CD4-positive, alpha-beta T cell treated with Interleukin-6 at 100 ng/mL for 8 hours (primary cell): ENCODE measurements at places on chromosomes 5 and 9.

GRCh38 chr5:33460210-33460609 lies 19.4 kb downstream of the TARS1 start:
- DNase-seq: no peak

GRCh38 chr5:59845730-59846129 lies 47.8 kb downstream of the PDE4D start:
- no peak for DNase-seq

DNA sequence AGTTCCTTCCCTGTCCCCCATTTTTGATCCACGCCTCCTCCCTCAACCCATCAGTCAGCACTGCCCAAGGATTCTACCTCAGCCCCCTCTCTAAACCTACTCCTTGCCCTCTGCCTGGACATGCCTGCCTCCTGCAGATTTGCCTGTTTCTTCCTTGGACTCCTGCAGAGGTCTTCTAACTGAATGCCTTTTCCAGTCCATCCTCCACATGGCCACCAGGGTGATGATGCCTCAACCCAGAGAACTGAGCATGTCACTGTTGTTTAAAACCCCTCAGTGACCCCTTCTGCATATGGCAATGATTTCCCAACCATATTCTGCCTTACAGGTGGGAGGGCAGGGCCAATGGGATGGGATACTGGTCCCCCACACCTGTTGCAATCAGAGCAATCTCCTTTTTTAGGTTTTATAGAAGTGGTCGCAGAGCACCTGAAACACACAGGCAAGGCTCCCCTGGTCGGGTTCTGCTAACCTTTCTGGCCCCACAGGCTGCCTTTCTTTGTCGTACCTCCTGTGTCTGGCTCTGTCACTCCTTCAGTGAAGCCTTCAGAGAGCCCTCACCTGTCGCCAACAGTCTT lies 9.3 kb downstream of the PHYKPL start:
- no peak for DNase-seq

- DNase-seq: no peak
Observed at GRCh38 chr9:69585571-69585970, 86.6 kb downstream of the APBA1 start.

DNA sequence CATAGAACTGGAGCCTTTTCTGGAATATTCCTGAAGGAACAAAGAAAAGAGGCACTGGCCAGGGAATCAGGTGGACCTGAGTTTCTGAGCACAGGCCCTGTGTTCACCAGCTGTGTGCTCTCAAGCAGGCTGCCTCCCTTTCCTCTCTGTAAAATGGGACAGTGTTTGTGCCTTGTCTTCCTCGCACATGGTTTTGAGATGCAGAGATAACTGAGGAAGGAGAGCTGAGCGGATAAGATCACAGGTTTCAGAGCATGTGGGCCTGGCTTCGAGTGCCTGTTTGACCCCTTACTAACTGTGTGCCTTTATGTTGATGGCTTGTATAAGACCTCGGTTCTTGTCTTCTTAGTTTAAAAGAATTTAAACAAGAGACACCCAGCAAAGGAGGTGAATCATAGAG lies 46.2 kb upstream of the HAND1 start:
- no peak for DNase-seq

DNA sequence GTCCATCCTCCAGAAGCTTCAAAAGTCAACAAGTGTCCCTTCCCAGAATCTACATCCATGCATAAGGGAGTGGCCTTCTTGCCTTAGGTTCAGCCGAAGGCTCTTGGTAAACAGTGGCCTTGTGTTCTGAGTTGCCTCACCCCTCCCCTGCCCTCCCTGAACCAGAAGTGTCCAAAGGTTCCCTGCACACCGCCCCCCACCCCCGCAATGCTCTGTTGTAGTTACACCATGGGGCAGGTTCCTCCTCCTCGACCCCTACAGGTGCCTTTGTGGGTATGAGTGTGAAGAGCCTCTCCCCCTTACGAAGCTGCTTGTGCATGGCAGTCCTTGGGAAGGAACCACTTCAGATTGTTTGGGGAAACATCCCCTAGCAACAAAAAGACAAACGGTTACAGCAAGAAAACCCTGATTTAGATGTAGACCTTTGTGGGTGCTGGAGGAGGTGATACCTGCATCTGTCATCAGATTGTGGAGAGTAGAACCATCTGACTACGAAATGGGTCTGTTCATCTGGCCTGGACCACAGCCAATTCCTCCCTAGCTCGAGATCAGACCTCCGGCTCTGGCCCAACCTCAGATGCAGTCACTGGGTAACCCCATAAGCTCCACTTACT lies 7.1 kb downstream of the SPACA9 start:
- DNase-seq: no peak

- DNase-seq: no peak
Observed at GRCh38 chr5:169917500-169917899, 62.8 kb downstream of the INSYN2B start.

- DNase-seq: no peak
Observed at GRCh38 chr9:68750255-68750654, 45.2 kb downstream of the PIP5K1B start.

DNA sequence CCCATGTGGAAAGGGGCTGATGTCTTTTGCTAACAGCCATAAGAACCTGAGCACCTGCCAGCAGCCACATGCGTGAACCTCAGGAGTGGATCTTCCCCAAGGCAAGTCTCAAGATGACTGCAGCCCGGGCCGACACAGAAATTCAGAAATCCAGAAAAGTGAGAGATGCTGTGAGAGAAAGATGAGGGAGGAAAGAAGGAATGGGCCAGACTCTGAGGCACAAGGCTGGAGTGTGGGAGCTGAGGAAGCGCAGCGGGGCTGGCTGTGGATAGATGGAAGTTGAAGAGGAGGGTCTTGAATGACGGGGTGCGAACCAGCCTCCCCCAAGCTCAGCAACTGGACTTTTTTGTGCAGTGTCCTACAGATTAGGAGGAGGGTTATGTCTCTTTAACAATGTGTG lies 337.8 kb downstream of the GADD45G start:
- DNase-seq: no peak

DNA sequence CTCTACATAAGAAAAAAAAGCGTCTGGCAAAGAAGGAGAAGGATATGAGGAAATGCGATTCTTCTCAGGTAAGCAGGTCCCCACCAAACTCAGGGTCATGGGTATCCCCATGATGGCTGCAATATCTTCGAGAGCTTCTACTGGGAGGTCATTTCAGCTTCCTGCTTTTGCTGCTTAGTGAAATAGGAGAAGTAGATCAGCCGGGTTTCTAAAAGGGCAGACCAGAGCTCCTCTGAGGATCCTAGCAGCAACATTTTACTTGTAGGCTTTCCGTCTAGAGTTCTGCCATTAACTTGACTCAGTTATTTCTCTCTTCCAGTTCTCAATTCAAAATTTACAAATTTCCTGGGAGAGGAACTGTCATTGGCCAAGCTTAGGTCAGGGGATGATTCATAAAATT lies 134.7 kb downstream of the DPYSL3 start:
- no peak for DNase-seq

DNA sequence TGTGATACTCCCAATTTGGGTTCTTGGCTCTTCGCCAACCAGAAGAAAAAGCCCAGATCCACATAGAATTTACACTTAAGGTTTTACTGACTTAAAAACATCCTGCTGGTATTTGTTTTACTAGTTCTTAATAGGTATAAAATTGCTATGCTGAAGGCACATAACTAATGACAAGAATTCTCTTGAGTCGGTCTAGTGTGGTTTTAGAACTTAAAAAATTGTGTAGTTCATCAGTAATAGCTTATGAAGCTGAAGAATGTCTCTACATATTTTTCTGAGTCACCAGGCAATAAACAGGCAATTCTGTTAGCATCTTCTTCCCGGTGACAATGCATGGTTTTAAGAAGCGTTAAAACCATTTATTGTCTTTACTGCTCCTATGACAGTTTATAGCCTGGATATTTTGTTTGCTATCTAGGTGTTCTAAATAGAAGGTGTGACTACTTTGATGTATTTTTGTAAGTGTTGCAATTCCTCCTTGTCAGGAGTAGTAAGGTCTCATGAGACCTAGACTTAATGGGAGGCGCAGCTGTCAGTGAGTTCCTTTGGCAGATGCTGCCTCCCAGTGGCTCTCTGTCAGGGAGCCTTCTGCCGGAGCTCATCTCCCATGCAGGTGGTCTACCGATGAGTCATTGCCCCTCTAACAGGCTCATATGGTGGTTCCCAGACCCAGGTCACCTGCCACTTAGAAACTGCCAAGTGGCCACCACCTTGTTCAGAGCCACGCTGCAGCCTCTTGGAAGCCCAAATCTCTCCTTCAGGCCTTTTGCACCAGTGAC lies 173.8 kb downstream of the MAST4 start:
- no peak for DNase-seq

DNA sequence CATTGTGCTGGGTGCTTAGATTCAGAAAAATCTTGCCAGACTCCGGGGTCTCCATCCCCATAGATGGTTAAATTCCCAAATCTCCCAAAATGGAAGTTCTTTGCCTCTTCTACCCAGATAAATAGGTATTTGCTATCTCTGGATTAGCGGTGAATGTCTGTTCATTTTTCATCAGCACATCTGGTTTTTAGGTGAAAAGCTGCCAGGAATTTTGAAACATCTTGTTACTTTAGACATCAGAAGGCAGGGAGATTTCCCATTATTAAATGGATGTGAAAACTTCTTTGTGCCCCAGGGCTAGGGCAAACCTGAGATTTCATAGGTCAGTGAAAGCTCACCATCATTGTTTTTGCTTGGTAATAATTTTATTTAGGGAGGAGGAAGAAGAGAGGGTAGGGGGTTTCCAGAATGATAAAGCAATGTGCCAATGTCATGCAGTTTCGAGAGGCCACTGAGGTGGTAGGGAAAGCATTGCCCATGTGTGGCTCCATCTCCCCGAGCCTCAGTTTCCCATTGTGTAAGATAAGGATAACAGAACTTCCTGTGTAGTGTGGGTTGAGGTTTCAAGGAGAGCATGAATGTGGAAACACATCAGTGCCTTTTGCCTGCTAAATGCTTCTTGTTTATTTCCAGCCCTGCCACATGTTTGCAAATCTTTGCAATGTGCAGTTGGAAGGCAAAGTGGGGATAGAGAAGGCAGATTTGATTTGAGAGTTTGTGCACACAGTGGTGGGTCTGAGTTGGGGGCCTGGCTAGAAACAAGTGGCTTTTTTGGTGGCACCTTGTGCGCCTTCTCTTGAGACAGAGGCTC lies 147.2 kb upstream of the KLF4 start:
- no peak for DNase-seq

- DNase-seq: no peak
Observed at GRCh38 chr5:61142811-61143210, 19.5 kb downstream of the SMIM15 start.

DNA sequence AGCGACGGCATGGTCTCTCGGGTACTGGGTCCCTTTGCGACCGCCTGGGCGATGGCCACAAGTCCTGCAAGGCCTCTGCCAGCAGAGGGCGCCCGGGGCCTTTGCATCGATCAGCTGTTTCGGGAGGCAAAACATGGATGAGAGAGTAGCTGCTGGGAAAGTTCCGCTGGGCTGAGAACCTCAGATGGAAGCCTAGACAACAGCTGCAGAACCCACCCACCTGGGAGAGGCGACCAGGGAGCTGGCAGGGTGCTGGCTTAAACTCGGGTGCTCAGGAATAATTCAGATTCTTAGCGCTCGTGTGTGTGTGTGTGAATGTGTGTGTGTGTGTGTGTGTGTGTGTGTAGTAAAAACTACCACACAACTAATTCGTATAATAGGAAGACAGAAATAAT lies 50.0 kb downstream of the TRIM32 start:
- peak; percentile 12 for DNase-seq

DNA sequence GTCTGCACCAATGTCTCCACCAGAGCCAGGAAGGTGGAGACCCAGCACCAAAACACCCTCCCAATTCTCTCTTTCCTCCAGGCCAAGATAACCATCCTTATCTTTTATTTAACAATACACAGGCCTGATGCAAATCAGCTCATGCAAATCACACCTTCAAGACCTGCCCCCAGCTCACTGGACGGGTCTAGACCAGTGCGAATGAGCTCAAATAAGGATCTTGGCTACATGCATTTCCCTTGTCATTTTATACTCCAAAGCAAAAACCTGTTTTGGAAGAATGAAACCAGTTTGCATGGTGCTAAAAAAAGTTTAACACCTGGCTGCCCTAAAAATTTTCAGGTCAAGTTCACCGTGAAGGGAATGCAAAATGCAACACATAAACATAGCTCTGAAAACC lies 31.9 kb upstream of the DAPK1 start:
- DNase-seq: no peak

- DNase-seq: no peak
Observed at GRCh38 chr9:89888233-89888632, 283.4 kb downstream of the GADD45G start.

- no peak for DNase-seq
Observed at GRCh38 chr5:74021126-74021525, 395.1 kb downstream of the ARHGEF28 start.

DNA sequence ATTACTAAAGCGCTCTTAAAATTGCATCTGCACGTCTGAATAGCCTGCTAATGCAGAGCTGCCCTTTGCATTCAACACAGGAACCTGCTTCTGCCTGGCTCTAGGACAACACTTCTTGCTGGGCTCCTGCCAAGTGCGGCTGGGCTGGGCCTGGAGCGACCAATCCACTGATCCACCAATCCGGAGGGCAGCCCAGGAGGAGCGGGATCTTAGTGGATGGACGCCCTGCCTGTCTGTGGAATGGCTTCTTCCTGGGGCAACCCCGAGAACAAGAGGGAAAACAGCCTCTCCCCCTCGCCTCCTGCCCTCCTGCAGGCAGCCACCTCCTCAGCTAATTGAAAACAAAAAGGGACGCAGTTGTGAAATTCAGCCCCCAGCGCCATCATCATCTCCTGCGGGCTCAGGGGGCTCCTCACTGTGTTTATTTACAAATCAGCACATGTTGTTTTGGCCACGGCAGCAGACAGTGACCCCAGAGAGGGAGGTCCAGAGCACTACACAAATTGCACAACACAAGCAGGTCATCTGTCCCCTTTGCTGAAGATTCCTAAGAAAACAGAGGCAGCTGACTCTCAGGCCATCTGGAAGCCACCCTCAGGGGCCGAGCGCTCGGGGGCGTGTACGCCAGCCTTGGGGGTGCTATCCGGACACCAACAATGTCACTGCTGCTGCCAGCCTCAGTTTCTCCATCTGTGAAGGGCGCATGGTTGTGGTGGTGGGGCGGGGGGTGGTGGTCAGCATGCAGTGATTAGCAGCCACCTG lies 57.3 kb downstream of the GADD45G start:
- no peak for DNase-seq

DNA sequence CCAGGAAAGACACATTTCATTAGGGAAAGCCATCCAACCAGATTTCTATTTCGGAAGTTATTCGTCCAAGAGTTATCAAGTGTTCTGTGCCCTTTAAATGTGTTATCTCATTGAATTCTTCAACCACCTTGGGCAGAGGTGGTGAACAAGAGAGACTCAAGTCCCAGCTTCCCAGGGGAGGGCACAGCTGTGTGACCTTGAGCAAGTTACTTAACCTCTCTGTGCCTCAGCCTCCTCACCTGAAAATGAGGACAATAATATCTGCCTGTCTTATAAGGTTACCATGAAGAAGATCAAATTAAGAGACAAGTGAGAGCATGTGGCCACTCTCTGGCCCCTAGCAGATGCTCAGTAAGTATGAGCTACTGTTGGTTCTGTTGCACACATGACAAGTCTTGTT lies 37.4 kb downstream of the WHRN start:
- DNase-seq: no peak

GRCh38 chr5:137446615-137447014 lies 52.5 kb downstream of the SPOCK1 start:
- no peak for DNase-seq

- DNase-seq: no peak
Observed at GRCh38 chr5:155878991-155879575, 447.9 kb upstream of the SGCD start.
